ENCODE measurements at places on chromosomes 16 and 17. TPM values are rescaled to one million over a fixed set of nuclear protein-coding genes. Genes with fewer than 3 reads are reported as not detected.

KRT27 gene
- total RNA-seq: not detected

GRB7 gene
- total RNA-seq: 25.7 TPM

LCAT gene
- 6.9 TPM for total RNA-seq

MRTFB gene
- 102 TPM for total RNA-seq

ABI3 gene
- 9.0 TPM for total RNA-seq

GRCh38 chr17:64448665-64449512 lies at the start of gene MILR1:
Gene MILR1, plus strand, starts transcription at chr17:64449115. Its CDS starts 54 bp downstream, at chr17:64449169.
- DNase-seq: no peak

DNA sequence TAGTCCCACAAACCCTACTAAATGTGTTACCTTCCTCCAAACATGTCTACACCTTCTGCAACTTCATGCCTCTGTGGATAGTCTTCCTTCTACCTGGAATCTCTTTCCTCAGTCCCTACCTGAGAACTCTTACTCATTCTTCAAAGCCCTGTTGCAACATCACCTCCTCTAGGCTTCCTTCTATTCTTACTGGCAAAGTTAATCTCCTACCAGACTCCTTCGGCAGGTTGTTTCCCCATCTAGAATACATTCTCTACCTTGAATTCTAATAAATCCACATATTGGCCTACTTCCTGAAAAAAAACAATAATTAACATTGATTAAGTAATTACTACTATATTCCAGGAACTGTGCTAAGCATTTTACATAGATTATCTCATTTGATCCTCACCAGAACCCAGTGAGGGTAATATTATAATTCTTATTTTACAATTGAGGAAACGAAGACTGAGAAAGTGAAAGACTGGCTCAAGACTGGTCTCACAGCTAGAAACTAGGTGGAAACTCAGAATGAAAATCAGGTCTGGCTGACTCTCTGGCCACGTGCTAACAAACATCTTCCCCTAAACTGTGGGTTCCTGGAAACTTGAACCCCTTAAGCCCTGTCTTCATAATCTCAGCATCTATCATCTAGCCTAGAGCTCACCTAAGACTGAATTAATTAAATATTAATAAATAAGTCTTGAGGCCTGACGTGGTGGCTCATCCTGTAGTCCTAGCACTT lies 4.6 kb upstream of the STAT3 start:
- no peak for DNase-seq

DNA sequence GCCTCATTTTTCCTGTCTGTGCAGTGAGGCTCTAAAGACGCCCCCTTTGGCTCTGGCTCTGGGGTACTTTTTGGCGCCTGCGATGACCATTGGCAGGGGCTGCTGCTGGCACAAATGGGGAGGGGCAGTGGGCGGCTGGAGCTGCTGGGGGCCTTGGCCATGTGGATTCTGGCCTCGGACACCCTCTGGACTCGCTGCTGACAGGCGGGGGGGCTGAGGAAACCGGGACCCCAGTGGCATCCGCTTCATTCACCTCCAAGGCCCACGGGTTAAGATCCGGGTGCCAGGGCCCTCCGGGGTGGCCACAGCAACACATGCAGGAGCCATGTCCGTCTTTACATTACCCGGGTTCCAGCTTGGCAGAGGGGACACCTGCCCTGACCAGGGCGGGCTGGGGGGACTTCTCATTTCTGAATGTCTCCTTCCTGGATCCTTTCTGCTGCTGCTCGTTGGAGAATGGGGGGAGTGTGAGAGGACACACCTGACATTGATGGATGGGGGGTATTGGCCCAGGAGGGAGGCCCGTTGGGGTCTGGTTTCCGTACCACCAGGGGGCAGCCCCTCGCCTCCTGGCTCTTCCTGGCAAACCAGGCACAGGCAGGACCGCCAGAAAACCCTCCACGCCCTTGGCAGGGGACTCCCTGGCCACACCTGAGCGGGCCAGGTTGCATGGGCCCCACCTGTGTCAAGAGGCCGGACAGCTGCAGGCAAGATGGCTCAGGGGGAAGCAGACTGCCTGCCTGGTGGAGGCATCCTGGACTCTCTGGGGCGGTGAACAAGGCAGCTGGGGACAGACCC lies 21.8 kb downstream of the GSE1 start:
- no peak for DNase-seq

DNA sequence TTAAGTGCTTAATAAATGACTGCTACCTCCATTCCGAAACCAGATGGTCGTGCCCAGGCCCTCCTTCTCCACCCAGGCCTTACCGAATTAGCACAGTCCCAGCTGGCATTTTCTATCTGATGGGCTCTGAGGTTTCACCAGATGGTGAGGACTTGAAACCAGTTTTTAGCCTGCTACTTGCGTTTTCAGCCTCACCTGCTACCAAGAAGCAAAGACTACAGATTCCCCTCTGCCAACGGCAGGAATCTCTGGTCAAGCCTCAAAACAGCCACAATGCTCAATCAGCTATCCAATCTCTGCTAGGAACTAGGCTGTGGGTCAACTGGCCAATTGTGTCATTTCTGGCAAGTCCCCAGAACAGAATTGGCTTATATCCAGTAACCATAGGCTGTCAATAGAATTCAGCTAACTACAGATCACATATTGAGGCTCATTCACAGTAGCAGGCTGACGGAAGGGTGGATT lies 11.7 kb downstream of the PECAM1 start:
- no peak for DNase-seq

DNA sequence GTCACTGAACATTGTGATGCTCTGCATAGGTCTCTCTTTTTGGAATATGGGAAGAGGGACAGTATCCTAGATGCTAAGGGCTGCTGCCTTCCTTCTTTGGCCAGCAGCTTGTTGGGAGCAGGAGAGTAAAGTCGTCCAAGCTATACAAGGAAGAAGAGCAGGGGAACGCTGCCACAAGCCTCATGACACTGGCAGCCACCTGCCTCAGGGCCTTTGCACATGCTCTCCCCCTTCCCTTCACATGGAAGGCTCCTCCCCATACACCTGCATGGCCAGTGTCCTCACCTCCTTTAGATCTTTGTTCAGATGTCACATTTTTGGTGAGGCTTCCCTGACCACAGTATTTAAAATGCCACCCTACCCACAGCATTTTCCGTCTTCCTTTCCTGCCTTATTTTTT lies 78.1 kb upstream of the CRHR1 start:
- DNase-seq: no peak

DNA sequence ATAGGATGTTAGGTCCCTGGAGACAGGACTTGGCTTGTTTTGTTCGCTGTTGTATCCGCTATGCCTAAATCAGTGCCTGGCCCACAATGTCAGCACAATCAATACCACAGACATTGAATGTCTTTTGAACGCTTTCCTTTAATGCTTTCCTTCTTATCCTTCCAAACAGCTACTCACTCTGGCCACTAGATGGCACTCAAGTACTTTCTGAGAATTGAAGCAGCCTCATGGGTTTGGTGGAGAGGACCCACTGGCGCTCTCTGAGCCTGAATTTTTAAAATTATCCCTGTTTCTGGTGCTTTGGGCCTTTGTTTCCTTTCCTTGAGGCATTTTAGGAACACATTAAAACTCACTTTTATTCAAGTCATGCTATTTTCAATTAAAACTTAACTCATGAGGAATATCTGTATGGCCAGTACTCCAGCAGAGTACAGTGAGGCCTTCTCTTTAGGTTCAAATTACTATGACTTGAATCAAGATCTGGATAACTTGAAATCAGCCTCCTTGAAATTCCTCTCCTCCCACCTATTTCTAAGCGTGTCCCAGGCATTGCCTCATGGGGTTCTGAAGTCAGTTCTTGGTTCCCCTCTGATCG lies 3.2 kb upstream of the NLRP1 start:
- peak; percentile 42 for DNase-seq

DNA sequence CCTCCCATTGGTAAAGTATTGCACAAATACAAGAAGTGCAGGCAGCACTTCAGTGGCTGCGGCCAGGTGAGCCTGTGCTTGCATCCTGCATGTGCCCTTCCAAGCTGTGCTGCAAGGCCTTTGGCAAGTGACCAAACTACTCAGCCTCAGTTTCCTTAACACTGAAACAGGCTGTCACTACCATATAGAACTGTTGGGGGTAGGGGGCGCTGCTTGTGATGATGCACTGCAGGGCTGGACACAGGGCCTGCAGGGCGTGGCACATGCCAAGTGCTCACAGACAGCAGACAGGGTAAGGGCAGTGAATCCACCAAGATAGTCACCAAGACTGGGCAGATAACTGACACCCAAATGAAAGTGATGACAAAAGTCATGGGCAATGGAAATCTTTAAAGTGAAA lies 65.6 kb upstream of the SREBF1 start:
- no peak for DNase-seq

Measured in prostate gland (tissue), 2 donors.